ENCODE measurements at places on chromosomes 13 and 19. TPM values are rescaled to one million over a fixed set of nuclear protein-coding genes. Genes with fewer than 3 reads are reported as not detected.

C19orf73 gene
- 3.4 TPM for total RNA-seq

PLIN4 gene
- not detected for total RNA-seq

CBY2 gene
- total RNA-seq = not detected

FSD1 gene
- total RNA-seq = 13.3 TPM

SLC35E1 gene
- total RNA-seq = 55.5 TPM

FUT3 gene
- not detected for total RNA-seq

All from osteocyte (in vitro differentiated cells).